HEK293T (cell line): ENCODE measurements at places on chromosomes 13 and 19.

DNA sequence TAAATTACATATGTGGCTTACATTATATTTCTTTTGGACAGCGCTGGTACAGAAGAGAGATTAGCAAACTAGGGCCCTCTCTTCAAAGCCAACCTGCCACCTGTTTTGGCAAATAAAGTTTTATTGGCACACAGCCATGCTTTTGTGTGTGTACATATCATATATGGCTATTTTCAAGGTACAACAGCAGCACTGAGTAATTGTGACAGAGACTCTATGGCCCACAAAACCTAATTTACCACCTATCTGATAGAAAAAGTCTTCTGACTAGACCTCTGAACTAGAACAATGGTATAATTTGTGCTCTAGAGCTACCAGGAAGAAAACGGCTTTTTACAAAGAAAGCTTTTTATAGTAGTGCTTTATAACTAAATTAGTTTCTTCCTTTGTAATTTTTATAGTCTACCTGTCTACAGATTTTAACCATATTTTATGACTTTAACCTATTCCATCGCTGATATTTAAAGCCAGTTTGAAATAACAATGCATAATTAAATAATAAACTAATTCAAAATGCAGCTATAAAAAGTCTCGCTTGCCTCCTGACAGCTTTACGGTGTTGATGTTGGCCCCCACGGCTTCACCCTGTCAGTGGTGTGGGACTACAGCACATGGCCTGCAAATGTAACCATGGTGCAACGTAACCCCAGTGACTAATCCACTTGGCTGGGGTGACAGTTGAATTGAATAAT lies 17.7 kb upstream of the DPY19L3 start:
- no peak for DNase-seq

DNA sequence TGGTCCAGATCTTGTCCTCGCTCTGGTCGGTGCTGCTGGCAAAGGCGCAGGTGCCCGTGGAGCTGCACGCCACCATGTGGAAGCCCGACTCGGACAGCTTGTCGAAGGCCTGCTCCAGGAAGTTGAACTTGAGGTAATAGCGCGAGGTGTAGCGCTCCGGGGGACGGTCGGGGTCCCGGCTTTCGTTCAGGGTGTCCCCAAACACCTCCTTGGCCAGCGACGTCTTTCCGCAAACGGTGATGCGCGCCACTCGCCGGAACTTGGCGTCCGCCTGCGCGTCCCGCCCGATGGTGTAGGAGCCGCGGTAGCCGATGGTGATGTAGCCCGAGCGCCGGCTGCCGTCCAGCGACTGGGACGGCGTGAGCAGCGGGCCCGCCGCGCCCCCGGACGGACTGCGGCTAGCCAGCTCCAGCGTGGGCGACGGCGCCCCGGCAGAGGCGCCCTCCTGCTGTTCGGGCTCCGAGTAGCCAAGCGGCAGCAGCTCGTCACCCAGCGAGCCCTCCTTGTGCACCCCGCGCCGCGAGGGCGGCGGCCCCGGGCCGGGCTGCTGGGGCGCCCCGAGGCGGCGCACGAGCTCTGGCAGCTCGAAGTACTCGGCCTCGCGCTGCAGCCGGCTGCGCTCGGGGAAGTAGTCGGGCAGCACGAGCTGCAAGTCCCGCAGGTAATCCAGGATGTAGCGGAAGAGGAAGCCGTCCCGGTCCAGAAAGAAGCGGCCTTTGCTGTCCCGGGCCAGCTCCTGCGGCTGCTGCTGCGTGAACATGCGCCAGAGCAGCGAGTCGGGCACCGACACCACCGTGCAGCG lies 801 bp downstream of the KCTD12 start:
- peak; percentile 75 for DNase-seq

DNA sequence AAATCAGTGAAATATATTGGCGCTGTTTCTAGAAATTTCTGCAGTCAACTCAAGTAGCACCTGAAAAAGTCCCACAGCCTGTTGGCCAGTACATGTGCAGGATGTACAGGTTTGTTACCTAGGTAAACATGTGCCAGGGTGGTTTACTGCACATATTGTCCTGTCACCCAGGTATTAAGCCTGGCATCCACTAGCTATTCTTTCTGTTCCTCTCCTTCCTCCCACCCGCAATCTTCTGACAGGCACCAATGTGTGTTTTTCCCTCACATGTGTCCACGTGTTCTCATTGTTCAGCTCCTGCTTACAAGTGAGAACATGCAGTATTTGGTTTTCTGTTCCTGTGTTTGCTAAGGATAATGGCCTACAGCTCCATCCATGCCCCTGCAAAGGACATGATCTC lies 13.1 kb upstream of the SCEL start:
- no peak for DNase-seq

GRCh38 chr19:13843104-13843921 lies 33.6 kb upstream of the NANOS3 start:
- DNase-seq = no peak

DNA sequence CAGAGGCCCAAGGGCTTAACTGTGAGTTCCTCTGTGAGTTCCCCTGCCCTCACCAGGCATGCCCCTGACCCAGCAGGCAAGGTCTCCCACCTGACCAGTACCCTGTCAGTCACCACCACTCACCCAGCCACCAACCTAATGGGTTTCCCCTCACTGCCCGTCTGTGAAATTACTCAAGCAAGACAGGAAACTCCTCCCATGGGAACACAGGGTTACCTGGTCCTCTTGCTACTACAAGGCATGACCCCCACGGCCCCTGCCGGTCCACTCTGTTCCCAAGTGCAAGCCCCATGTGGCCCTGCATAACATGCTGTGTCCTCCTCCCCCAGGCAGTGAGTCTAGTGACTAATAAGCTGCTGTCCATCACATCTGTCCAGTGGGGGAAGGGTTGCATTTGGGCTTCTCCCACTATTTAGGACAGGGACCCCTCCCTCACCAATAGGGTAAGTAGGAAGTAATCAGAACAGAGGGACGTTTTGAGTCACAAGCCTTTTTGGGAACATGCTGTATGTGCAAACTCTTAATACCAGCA lies 8.0 kb upstream of the DHRS12 start:
- DNase-seq = no peak

DNA sequence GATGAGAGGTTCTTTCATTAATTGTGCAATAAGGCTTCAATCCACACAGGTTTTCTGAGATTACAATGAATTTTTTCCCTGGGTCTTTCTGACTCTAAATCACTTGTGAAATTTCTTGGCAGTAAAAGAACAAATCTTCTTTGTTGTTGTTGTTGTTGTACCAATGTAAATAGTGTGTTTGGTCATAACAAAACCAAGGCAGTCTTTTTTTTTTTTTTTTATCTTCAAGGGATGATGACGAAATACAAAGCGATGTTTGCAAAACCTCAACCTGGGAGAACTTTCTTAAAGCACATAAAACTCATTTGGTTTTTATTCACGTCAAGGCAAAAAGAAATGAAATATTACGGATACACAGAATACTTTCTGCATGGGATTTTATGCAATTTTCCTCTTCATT lies 462.0 kb downstream of the LIG4 start:
- no peak for DNase-seq

GRCh38 chr13:33207615-33207961 lies 78.0 kb downstream of the STARD13 start:
- no peak for DNase-seq

DNA sequence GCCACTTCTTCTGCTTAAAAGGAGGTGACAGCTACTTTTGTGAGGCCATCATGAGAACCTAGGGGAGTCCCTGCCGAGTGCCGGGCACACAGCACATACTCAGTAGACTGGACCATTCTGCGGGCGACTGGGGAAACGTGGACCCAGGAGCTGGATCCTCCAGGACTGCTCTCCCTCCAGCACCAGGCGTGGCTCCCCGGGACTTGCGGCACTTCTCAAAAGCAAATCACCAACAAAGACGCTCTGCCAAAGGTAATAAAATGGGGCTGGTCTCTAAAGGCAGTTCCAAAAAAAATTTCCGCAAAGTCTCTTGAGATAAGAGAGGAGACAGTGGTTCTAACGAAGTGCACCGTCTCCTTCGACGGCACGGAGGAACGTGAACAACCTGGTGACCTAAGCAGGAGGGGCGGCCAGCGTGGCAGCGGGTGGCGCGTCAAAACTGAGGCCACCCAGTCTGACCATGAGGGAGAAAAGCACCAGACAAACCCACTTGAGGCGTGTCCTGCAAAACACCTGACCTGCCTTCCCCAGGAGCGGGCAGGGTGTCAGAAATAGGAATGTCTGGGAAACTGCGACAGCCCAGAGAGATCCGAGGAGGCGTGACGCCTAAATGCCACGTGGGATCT lies 1.4 kb upstream of the TMPRSS9 start:
- no peak for DNase-seq

- DNase-seq = no peak
These were observed 693.4 kb downstream of the PCDH9 start for GRCh38 chr13:66536746-66537145.

DNA sequence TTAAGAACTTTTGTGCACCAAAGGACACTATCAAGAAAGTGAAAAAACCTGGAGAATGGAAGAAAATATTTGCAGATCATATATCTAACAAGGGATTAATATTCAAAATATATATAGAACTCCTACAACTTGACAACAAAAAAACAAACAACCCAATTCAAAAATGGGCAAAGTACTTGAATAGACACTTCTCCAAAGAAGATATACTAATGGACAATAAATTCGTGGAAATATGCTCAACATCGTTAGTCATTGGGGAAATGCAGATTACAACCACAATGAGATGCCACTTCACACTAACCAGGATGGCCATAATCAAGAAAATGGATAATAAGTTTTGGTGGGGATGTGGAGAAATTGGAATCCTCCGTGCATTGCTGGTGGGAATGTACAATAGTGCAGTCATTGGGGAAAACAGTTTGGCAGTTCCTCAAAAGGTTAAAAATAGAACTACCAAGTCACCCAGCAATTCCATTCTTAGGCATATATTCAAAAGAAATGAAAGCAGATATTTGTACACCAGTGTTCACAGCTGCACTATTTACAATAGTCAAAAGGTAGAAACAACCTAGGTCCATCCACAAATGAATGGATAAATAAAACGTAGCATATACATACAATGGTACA lies 2.2 kb upstream of the LSR start:
- DNase-seq = no peak

- peak; percentile 71 for DNase-seq
These were observed 943 bp downstream of the SLAIN1 start for GRCh38 chr13:77698201-77699058.

DNA sequence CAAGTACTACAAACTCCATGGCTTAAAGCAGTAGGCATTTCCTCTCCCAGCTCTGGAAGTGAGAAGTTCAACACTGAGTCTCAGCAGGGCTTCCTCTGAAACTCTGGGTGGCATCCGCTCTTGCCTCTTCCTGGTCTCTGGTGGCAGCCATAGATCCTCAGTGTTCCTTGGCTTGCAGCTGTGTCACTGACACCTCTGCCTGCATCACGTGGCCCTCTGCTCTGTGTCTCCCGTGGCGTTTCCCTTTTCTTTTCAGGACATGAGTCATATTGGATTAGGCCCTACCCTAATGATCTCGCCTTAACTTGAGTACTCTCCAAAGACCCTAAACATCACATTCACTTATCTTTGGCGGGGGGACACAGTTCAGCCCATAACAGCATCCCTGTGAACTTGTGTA lies 466.7 kb downstream of the MYO16 start:
- no peak for DNase-seq

DNA sequence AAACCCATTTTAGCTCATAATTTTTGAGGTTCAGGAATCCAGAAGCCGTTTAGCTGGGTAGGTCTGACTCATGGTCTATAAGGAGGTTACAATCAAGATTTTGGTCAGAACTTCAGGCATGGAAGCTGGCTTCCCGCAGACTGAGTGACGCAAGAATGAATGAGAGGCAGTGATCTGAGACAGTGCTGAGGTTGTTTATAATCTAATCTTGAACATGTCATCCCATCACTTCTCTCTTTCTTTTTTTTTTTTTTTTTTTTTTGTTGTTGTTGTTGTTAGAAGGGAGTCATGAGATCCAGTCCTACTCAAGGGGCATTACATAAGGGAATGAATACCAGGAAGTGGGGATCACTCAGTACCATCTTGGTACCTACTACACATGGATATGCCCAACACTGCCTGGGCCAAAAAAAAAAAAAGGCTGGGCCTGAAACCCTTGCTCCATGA lies 217.4 kb downstream of the DLEU7 start:
- DNase-seq = no peak

DNA sequence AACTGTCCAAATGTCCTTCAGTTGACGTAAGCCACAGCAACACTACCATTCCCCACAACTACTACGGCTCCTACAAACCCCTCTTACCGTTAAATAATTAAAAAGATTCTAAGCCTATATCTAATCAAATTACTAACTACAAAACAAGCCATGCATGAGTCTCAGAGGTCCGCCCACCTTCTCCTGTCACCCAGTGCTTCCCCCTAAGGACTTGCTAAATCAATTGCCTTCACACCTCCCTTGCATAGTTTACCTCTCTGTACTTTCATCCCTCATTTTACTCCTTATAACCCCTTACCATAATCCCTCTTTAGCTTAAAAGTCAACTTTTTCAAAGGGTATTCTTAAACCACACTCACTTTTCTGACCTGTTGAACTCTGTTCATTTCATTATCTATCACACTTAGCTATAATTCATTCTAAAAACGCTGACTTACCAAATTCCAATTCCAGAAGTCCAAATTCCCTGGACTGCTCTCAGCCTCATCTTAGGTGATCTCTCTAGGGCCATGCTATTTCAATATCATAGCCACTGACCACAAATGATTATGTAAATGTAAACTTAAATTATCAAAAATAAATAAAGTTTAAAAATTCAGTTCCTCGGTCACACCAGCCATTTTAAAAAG lies 187.8 kb downstream of the DIAPH3 start:
- DNase-seq = no peak

- DNase-seq = no peak
These were observed 617.2 kb downstream of the DCT start for GRCh38 chr13:93862259-93862658.

- DNase-seq = no peak
These were observed 172.0 kb downstream of the TSHZ3 start for GRCh38 chr19:31177246-31177645.

GRCh38 chr13:53064731-53065130 lies 36.1 kb downstream of the OLFM4 start:
- peak; percentile 25 for DNase-seq

GRCh38 chr19:3061182-3062161 lies 823 bp downstream of the TLE5 start:
- DNase-seq = no peak

- no peak for DNase-seq
These were observed 34.6 kb downstream of the NFIX start for GRCh38 chr19:13029893-13030292.

- no peak for DNase-seq
These were observed 29.4 kb downstream of the SMIM24 start for GRCh38 chr19:3450796-3451411.

GRCh38 chr13:93963266-93964145 lies 516.0 kb downstream of the DCT start:
- no peak for DNase-seq
